ENCODE measurements at places on chromosomes 11 and 22.

GRCh38 chr11:117185736-117186430 lies 7.3 kb downstream of the SIDT2 start:
- DNase-seq, result no peak

- no peak for DNase-seq
Measured at GRCh38 chr11:26995701-26996460, 2.0 kb downstream of the FIBIN start.

DNA sequence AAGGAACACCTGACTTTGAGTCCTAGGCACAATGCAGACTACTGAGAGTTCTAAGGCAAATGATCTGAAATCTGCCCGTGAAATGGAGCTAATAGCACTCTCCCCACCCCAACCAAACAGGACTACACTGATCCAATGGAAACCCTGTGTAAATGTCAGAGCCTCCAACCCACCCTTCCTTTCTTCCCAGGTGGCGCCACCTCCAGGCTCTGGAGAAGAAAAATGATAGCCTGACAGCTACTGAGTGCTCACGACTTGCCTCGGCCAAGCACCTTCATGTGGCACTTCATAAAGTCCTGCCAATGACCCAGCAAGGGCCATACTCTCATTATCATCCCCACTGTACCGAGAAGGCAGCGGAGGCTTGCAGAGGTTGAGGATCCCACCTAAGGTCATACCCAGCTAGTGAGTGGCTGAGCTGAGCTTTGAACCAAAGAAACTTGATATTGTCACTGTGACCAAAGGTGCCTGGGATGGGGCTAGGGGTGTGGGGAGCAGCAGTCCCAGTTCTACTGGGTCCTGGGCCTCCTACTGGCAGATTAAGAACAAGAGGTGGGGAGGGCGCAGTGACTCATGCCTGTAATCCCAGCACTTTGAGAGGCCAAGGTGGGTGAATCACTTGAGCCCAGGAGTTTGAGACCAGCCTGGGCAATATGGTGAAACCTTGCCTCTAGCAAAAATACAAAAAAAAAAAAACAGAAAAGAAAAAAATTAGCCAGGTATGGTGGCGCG lies 20.5 kb downstream of the TST start:
- DNase-seq, result peak; percentile 61

DNA sequence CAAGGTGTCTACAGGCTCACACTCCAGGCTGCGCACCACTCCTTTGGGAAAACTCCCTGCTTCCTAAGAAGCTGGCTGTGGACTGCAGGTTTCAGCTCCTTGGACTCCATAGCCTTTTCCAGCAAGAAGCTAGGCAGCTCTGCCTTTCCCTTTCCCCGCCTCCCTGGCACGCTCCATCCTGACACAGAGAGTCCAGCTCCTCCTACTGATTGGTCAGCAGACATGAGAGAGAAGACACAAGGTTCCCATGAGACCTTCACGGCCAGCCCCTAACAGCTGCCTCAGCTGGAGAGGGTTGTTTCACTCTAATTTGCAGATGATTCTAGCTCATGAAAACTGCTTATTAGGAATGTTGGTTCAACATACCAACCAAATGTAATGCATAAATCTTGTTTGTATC lies 27.6 kb downstream of the TENM4 start:
- peak; percentile 50 for DNase-seq

GRCh38 chr22:45577746-45578523 lies 75.3 kb downstream of the FBLN1 start:
- DNase-seq, result peak; percentile 87

DNA sequence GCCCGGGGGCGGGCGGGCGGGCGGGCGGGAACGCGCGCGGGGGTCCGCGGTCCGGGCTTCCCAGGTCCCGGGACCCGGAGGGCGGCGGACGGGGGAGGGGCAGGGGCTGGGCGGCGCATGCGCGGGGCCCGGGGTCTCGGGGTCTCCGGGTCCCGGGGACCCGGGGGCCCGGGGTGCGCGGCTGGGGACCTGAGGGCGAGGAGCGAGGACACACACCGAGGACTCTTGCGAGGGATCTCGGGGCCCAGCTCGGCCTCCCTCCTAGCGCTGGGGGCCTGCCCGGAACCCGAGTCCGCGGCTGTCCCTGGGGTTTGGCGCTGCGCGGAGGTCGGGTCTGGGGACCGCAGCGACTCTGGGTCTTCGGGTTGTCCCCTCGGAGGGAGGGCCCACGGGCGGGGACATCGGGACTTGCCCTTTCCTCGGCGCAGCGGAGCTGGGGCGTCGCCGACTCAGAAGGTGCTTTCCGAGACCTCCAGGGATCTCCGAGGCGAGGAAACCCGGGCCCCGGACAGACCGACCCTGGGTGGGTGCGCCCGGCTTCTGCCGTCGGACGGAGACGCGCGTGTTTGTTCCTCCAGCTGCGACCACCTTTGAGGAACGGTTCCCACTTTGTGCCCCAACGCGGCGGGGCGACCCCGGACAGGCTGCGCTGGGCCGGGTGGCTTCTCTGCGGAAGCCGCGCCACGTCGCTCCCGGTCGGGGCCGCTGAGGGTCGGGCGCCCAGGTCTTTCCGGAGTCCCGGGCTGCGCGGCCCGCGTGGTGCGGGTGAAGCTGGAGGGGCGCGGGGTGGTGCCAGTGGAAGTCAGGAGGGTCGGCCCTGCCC lies 540 bp downstream of the PPARA start:
- no peak for DNase-seq

GRCh38 chr11:44267750-44268613 lies 42.0 kb downstream of the ALX4 start:
- DNase-seq, result no peak

DNA sequence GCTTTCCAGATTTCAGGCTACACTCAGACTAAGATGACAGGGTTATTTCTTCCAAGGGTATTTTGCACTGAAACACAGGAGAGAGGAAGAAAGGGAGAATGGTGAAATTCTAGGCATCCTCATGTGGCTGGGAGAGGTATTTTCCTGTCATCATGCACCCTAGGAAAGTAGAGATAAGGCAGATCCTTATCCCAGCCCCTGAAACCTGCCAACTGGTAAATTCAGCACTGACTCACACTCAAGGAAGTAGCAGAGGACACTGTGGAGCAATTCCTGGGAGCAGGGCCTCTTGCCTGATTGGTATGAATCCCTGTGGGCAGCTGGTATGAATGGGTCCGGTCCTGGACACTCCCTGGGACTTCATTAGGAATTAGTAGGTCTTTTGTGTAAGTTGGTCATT lies 37.6 kb upstream of the SLC5A1 start:
- no peak for DNase-seq

- no peak for DNase-seq
Measured at GRCh38 chr11:26014456-26015115, 317.3 kb upstream of the ANO3 start.
